ENCODE measurements at places on chromosomes 2 and 18. TPM values are rescaled to one million over a fixed set of nuclear protein-coding genes. Genes with fewer than 3 reads are reported as not detected.

The ANKRD29 gene
- 23.1 TPM for total RNA-seq

The DAPL1 gene
- total RNA-seq = not detected

The EVX2 gene
- total RNA-seq = not detected

The DYSF gene
- total RNA-seq = 71.4 TPM

The STAT1 gene
- total RNA-seq = 118 TPM

The VWA3B gene
- not detected for total RNA-seq

The LHCGR gene
- not detected for total RNA-seq

The AMER3 gene
- not detected for total RNA-seq

The CGREF1 gene
- total RNA-seq = 2.8 TPM

The NCKAP1 gene
- total RNA-seq = 119 TPM

The ELAC1 gene
- total RNA-seq = 5.2 TPM

The NDUFAF7 gene
- total RNA-seq = 17.4 TPM

The POTEI gene
- total RNA-seq = not detected

The TFPI gene
- 187 TPM for total RNA-seq

The SLC23A3 gene
- total RNA-seq = 3.8 TPM

Measured in left lung (tissue), 14 donors.